Naive thymus-derived CD4-positive, alpha-beta T cell (primary cell): ENCODE measurements at places on chromosomes 4 and X. TPM values are rescaled to one million over a fixed set of nuclear protein-coding genes. Genes with fewer than 3 reads are reported as not detected.

CLDN34 gene
- polyA plus RNA-seq, result not detected

CT83 gene
- not detected for polyA plus RNA-seq

YIPF7 gene
- polyA plus RNA-seq, result not detected

LPAR4 gene
- not detected for polyA plus RNA-seq

UTP3 gene
- 23.2 TPM for polyA plus RNA-seq

SORCS2 gene
- not detected for polyA plus RNA-seq

TNMD gene
- not detected for polyA plus RNA-seq

CXCR3 gene
- 0.84 TPM for polyA plus RNA-seq

IQSEC2 gene
- 0.24 TPM for polyA plus RNA-seq
